Stimulated activated CD4-positive, alpha-beta T cell treated with anti-CD3 and anti-CD28 coated beads, Interleukin-15, amount 100 ng/mL, for 1 hour (primary cell): ENCODE measurements at places on chromosomes 11 and 22.

- no peak for DNase-seq
These were observed 45.3 kb upstream of the RTL6 start for GRCh38 chr22:44543362-44543761.

GRCh38 chr11:35602160-35602793 lies 16.0 kb upstream of the FJX1 start:
- no peak for DNase-seq

- no peak for DNase-seq
These were observed 114.0 kb downstream of the NAV2 start for GRCh38 chr11:19826606-19827005.

DNA sequence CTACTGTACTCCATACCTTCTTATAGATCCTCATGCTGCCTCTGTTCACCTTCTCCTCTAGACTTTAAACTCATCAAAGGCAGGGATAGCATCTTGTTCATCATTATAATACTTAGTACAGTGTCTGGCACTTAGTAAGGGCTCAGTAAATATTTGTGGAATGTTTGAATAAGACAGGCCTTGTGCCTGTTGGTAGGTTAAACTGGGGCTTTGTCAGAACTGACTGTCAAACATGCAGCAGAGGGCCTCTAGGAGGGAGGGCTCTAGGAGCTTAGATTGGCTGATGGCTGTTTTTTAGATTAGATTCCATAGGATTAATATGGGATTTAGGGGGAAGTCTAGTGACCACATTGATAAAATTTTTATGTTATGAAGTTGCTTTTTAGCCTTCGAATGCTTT lies 70.8 kb downstream of the RNF169 start:
- DNase-seq: no peak

GRCh38 chr22:21728270-21728669 lies 7.3 kb downstream of the YPEL1 start:
- no peak for DNase-seq

DNA sequence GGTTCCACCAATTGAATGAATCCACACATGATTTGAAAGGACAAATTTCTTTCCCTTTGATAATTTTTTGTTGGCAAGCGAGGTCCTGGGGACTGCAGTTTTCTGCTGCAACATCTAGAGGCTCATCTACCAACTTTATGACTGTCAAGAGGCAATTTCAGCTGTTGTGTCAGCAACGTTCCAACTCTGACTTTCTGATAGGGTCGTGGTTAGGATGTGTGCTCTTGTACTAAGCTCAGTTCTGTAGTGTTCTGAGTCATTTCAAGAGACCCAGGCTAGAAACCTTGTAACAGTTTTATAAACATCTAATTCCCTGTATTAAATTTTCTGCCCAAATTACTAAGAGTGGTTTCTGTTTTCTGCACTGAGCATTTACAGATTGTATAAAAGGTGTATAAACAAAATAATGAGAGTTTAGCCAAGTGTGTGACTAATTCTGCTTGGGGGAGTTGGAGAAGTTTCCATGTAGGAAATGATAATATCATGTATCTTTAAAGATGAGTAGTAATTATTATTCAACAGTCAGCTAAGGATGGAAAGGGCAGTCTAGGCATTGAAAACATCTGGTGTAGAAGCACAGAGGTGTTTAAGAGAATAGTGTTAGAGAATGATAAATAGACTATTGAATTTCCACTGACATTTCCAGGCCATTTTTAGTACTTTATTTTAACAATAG lies 72.2 kb downstream of the RBMXL2 start:
- no peak for DNase-seq

- DNase-seq: no peak
These were observed 563.6 kb downstream of the NTM start for GRCh38 chr11:131934006-131934405.

DNA sequence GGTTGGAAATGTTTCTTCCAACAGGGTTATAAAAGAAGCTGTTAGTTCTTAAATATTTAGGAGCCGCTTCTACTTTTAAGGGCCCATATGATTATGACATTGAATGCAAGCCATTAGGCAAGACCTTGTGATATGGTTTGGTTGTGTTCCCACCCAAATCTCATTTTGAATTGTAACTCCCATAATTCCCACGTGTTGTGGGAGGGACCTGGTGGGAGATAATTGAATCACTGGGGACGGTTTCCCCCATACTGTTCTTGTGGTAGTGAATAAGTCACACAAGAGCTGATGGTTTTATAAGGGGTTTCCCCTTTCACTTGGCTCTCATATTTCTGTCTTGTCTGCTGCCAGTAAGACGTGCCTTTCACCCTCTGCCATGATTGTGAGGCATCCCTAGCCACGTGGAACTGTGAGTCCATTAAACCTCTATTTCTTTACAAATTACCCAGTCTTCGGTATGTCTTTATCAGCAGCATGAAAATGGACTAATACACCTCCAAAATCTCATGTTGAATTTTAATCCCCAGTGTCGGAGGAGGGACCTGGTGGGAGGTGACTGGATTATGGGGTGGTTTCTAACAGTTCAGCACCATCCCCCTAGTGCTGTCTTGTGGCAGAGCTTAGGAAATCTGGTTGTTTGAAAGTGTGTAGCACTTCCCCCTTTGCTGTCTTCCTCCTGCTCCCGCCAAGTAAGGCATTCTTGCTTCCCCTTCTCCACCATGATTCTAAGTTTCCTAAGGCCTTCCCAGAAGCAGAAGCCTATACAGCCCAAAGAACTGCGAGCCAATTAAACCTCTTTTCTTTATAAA lies 4.3 kb downstream of the CD59 start:
- no peak for DNase-seq
